ENCODE measurements at places on chromosomes 1 and 21.

DNA sequence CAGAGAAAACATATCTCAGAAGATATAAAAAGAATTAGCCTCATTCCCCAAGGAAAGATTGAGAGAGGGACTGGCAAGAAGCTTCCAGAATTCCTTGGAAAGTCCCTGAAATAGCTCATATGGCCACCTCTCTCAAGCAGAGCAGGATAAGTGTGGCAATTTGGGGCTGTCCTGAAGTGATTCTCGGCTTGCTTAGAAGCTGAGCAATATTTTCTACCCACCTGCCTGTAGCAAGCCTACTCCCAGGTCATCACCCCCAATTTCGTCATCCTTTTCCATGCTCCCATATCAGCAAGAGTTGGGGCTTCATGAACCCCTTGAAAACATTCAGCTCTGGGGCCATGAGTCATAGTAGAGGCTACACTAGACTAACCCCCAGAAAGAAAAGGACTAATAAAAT is 131.5 kb downstream of the PLPP3 start:
- no peak for DNase-seq

GRCh38 chr1:205554026-205554811 is 49.8 kb downstream of the CDK18 start:
- no peak for DNase-seq

GRCh38 chr1:23559985-23560741 is 862 bp upstream of the ID3 start:
- DNase-seq = no peak

DNA sequence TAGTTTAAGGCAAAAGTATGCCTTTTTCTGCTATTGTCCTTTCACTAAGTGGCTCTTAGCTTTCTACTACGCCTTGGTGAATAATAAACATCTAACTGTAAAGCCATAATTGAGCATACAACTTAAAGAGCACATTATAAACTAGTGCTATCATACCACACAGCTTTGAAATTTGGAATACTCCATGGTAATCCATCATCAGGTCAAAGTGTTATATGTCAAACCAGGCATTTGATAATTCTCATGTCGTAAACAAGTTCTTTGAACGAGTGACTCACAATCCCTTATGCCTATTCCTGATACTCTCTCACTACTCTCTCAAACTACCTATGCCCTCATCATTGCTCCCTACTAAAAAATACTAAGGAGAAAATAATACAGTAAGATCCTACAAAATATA is 60.3 kb upstream of the FMN2 start:
- DNase-seq = no peak

DNA sequence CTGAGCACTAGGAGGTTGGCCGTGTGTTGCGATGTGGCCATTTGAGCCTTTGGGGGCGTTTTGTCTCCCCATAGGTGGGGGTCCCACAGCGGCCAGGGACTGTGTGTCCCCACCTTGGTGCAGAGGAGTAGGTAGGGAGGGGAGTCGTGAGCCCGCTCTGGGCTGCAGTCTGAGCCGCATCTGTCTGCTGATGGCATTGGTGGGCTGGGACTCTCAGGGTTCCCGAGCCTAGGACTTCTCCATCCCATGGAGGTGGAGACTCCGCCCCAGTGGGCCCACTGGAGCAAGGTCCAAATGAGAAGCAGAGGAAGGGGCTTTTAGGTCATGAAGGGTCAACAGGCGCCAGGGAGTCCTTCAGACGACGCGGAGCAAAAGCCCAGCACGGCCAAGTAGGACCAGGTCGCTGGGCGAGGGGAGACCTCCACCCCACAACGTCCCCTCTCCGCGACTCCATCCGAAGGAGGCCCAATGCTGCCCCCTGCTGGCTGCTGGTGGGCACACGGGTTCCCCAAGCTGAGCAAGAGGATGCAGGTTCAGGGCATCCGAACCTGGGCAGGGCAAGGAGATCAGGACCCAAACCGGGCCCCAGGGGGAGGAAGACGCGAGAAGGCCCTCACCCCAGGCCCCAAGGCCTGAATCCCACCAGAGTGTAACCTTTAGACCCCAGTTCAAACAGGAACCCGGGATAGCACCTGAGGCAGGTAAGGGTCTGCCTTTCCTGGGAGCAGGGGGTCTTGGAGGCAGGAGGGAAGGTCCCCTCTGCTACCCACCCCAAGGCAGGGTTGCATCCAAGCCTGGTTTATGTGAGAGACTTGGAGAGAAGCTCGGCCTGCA is 14.9 kb downstream of the TTC34 start:
- no peak for DNase-seq

- DNase-seq = no peak
Observed at GRCh38 chr1:182977480-182977879, 24.5 kb upstream of the SHCBP1L start.

- no peak for DNase-seq
Observed at GRCh38 chr1:90273241-90273774, 278.4 kb downstream of the ZNF326 start.

- DNase-seq = no peak
Observed at GRCh38 chr1:34108269-34108668, 56.8 kb downstream of the CSMD2 start.

- no peak for DNase-seq
Observed at GRCh38 chr1:9960011-9960410, 16.7 kb downstream of the NMNAT1 start.

GRCh38 chr1:244395965-244396364 is 55.7 kb downstream of the ADSS2 start:
- no peak for DNase-seq

DNA sequence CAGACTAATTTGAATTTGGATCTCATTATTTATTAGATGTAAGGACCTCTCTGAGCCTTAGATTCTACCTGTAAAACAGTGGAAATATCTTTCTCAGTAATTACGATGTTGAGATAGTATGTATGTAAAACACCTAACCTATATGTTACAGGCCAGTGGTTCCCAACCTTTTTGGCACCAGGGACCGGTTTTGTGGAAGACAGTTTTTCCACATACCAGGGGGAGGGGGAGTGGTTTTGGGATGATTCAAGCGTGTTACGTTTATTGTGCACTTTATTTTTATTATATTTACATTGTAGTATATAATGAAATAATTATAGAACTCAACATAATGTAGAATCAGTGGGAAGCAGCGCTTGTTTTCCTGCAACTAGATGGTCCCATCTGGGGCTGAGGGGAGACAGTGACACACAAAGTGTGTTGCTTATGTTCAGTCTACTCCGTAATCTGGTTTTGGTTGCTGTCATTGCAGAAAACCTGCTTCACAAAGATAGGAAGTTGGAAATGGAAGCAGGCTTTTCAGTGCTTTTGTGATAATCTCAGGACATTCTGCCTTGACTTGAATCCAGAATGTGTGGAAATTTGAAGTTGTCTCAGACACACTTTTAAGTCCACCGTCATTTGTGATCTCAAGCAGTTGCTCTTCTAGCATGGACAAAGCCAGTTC is 12.8 kb downstream of the XPR1 start:
- DNase-seq = no peak

- DNase-seq = no peak
Observed at GRCh38 chr1:40886318-40887011, 24.3 kb upstream of the CITED4 start.
